GOT3 (cell line): ENCODE measurements at places on chromosomes 4 and X.

DNA sequence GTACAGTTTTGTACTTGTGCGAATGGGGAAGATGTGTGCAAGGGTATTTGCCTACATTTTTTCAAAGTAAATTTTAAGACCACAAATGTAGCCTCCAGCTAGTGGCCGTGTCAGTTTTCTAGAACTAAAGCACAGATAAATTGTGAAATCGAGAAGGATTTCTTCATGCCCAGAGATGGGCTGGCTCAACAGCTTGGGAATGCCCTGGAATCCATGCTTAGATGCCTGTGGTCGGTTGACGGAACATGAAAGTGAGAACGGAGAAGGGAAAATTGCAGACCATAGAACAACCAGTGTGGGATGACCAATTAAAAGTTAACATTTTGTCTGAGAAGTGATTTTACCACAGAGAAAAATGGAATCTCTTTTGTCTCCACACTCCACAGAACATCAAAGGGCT lies 73.2 kb upstream of the VCX2 start:
- DNase-seq, result no peak

GRCh38 chrX:45743081-45743533 lies 542.4 kb upstream of the DIPK2B start:
- no peak for DNase-seq

DNA sequence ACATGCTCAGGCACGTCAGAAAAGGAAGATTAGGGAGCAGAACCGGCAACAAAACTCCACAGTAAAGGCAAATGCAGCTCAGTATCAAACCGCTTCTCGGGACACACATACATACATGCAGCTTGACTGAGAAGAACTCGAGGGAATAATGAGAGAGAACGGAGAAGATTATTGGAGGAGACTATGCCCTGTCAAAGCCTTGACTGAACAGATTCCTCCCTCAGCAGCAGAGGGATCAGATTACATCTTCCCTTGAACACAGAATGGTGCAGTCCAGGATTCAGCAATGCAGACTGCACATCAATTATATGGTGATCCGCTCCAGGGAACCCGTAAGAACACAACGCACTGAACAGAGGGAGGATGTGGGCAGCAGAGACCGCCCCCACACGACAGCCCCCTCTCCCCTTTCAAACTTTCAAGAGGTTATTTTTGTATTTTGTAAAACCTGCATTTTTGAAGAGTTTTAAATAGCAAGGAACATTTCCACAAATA lies 183.2 kb downstream of the FBXW7 start:
- no peak for DNase-seq

- no peak for DNase-seq
Measured at GRCh38 chrX:139815771-139816170, 107.8 kb upstream of the MCF2 start.

GRCh38 chr4:128298852-128299251 lies 11.2 kb upstream of the PGRMC2 start:
- DNase-seq, result no peak

GRCh38 chrX:105910563-105911105 lies 88.3 kb downstream of the NRK start:
- DNase-seq, result no peak

- no peak for DNase-seq
Measured at GRCh38 chrX:71653344-71653743, 14.0 kb upstream of the LOC101059915 start.

GRCh38 chr4:128686810-128687209 lies 122.7 kb upstream of the JADE1 start:
- no peak for DNase-seq

GRCh38 chr4:84499624-84499982 lies 511 bp upstream of the NKX6-1 start:
- DNase-seq, result no peak

DNA sequence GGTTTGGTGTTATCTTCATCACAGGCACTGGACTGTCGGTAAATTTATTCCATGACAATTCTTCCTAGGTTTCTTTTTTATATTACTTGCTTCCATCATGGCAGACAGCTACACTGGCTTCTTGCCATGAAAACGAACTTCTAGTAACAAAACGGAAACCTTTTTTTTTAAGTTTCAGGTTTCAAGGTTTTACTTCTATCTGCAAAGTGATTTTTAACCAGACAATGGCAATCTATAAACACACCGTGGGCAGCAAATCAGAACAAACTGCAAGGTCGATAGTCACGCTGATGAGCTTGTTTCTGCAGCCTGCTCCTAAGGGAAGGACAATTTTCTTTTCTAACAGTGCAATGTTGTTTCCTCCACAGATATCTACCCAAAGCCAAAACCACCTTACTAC lies 29.9 kb downstream of the XG start:
- no peak for DNase-seq

DNA sequence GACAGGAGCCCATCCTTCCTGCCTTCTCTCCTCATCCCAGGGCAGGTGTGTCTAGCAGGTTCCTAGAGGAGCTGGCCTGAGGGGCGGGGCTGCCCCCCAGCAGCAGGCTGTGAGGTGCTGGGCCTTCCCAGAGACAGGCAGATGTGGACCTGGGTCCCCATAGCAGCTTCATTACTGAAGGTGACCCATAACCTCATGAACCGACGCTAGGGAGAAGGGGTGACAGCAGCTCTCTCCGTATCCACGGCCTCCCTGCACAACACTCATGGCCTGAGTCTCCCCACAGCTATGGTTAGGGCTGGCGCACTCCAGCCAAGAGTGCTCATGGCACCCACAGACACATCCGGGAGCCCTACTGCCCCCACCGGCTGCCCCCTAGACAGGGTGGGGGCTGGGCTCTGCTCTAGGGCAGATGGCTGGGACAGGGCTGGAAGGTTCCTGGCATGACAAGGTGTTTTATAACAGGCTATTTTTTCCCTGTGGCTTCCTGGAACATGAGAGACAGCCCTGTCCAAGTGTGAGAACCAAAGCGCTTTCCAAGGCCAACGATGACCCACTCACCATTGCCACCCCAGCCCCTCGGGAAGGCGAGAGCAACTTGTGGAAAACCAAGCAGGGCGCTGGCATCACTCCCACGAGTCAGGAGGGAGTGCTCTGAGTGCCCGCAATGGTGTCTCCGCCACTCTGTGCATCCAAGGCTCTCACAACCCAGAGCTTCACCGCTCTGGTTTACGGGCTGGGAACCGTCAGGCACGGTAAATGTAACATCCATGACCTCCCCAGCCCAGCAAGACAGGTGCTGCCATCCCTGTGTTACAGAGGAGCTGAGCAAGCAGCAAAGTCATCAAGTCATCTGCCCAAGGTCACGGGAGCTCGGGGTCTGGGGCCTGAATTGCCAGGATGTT lies 59.8 kb downstream of the ACOX3 start:
- no peak for DNase-seq
